ENCODE measurements at places on chromosomes 3 and 15. TPM values are rescaled to one million over a fixed set of nuclear protein-coding genes. Genes with fewer than 3 reads are reported as not detected.
A peak's percentile ranks its signal among the peaks of the same experiment; 100 is the strongest.

Gene JMJD7
- 18.8 TPM for total RNA-seq

Gene GP9
- not detected for total RNA-seq

Gene NRROS
- 0.92 TPM for total RNA-seq

Gene CAMKV
- total RNA-seq: 6.5 TPM

Gene FRG2C
- not detected for total RNA-seq

Gene SCN5A
- 0.54 TPM for total RNA-seq

Gene SCAANT1
- total RNA-seq: not detected

Gene SYNPR
- 17.6 TPM for total RNA-seq

Gene ZNF860
- not detected for total RNA-seq

DNA sequence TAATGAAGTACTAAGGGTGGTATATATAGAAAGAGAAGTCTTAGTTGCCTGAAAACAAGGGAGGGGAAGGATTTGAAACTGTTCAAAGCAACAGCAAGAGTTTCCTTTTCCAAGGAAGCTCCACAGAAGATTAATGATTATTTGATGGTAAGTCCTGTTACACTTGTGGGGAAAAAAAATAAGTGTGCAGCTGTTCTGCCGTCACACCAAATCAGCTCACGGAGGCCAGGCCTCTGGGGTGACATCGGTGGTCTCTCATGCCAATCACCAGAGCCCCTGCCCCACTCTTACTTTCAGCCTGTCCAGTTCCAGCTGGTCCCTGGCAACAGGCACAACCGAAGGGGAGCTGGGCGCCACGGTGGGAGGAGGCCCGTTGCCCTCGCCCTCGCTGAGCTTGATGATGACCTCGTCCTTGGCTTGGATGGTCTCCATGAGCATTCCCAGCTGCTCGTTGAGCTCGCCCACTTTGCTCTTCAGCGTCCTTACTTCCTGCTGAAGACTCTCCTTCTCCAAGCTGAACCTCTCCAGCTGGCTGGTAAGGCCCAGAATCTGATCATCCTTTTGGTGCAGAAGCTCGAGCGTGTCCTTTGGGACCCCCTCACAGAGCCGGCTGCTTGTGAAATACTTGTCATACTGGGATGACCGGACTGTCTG is 53.5 kb downstream of the TBC1D2B start:
- no peak for DNase-seq

GRCh38 chr15:70203981-70204560 is 106.4 kb upstream of the TLE3 start:
- DNase-seq: peak; percentile 71

DNA sequence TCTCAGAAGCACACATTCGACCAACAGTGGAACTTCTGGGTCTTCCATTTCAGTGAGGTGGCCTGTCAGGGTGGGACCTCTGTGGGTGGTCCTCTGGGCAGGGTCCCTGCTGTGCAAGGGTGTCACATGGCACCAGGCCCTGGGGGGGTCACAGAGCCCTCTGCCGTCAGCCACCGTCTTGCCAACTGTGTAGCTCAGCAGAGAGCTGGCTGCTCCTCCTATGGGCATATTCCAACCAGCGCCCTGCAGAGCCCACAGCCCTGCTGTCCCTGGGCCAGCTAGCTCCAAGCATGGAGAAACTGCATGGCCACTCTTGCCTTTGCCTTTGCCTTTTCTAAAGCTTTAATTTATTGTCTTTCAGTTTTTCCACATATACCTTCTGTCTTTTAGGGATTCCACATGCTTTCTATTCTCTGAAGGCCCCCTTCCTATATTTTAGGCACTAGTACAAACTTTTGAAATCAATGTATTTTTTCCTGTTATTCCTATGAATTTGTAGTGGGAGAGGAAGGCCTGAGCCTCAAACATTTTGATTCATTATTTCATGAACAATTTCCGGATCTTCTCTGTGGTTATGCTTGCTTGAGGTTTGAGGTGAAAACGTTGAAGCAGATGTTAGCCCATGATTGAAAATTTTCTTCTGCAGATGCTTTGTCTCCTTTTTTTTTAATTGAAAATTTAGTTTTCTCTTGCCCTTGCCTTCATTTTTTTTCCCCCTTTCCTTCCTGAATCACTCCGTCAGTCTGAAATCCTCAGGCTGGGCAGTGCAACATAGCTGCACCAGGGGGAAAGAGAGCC is 11.7 kb downstream of the IQCF1 start:
- no peak for DNase-seq

- no peak for DNase-seq
These were observed 479.4 kb upstream of the KCNMB2 start for GRCh38 chr3:178056868-178057267.

- no peak for DNase-seq
These were observed 9.2 kb downstream of the IGDCC3 start for GRCh38 chr15:65368302-65369211.

DNA sequence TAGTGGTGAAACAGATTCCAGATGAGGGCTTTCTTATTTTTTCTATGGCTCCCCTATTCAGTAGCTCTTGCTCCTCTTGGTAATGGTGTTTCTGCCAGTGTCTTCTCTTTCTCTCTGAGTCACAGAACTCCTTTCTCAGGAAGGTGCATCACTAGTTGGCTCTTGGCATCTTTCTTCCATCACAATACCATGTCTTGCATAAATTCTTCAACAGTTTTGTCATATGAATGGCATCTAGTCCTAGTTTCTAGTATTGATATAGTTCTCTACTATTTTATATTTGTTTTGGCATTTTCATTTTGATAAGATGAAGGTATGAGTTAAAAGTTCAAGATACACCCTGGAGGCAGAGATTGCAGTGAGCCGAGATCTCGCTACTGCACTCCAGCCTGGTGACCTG is 51.0 kb downstream of the REC114 start:
- DNase-seq: no peak

GRCh38 chr15:54812383-54812782 is 384.4 kb downstream of the RSL24D1 start:
- no peak for DNase-seq

DNA sequence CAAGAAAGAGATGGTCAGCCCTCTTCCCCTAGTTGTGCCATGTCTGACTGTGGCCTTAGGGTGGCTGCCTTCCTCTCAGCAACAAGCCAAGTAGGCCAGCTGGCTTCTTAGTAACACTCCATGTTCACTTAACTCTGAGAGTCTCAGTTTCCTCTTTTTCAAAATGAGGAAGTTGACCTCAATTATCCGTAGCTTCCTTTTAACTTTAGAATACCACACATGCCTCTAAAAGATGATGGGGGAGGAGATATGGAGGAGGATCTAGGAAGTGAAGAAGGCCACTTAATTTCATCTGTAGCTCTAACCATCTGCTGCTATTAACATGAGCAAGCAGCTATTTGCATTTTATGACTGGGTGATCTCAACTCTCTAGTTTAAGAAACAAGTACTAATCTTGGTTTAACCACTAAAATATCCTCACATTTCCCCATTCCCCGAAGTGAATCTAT is 32.9 kb downstream of the CD200R1L start:
- no peak for DNase-seq

- peak; percentile 55 for DNase-seq
These were observed 259.2 kb downstream of the C3orf38 start for GRCh38 chr3:88408935-88409334.

GRCh38 chr3:190655933-190656332 is 142.0 kb downstream of the IL1RAP start:
- DNase-seq: no peak

GRCh38 chr3:119632216-119632615 is 28.2 kb downstream of the POPDC2 start:
- no peak for DNase-seq

DNA sequence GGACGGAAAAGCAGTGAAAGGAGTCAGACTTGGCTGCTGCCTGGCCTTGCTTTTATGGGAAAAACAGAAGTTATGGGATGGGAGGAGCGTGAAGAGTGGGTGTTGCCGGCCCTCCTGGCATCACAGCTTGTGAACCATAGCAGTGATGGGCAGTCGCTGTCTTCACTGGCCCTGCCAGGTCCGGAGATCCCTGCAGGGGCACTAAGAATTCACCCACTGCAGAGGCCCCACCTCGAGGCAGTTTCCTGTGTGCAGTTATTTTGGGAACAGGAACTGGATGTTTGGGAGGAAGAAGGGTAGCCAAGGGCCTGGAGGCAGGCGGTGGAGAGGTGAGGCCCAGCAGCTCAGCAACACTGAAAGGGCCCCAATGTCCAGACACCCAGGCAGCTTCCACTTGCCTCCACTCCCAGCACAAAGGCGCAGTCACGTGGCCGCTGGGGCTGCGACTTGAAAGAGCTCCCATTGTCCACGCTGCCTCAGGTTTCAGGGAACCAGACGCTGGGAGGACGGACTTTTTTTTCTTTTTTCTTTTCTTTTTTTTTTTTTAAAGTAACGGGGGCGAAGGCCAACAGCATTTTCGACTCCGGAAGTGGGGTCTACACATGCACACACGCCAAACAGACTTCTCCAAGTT is 255.6 kb downstream of the ZNF621 start:
- DNase-seq: no peak

- no peak for DNase-seq
These were observed 153.9 kb downstream of the CPNE4 start for GRCh38 chr3:131880948-131881347.

DNA sequence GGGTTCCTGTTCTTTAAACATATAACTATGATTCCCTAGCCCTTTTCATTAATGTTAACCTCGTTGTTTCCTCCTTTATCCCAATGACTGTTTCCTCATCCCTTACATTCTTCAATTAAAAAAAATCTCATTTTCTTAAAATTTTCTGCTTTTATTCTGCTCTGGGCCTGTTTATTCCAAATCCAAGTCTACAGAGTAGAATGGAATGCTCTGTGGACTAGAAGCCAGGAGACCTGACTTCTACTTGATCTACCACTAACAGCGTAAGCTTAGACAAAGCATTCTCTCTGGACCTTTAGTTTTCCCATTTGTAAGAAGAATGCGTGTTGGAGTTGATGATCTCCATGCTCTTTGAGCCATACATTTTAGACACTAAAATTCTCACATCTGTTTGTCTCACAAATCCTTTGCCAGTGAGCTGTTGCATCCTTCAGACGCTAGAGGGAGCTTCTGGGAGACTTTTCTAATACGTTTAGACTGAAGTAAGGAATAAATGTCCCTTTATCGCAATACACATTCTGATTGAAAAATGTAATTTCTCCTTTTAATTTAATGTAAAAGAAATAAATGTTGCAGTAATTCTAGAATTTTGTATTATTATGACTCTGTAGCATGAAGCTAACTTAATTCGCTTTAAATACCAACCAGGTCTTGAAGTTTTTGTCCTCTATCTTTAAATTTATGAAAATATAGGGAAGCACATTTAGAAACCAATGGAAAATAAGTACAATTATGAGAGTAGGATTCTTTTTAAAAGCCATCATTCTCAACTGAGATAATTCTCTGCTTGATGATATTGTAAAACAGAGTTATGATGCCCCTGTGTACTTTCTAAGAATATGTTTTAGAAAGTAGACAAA is 21.7 kb upstream of the GMNC start:
- DNase-seq: peak; percentile 90

GRCh38 chr3:35651851-35652250 is 12.5 kb downstream of the ARPP21 start:
- DNase-seq: no peak

Data from A673 (cell line).